ENCODE measurements at places on chromosomes 7 and 10.

DNA sequence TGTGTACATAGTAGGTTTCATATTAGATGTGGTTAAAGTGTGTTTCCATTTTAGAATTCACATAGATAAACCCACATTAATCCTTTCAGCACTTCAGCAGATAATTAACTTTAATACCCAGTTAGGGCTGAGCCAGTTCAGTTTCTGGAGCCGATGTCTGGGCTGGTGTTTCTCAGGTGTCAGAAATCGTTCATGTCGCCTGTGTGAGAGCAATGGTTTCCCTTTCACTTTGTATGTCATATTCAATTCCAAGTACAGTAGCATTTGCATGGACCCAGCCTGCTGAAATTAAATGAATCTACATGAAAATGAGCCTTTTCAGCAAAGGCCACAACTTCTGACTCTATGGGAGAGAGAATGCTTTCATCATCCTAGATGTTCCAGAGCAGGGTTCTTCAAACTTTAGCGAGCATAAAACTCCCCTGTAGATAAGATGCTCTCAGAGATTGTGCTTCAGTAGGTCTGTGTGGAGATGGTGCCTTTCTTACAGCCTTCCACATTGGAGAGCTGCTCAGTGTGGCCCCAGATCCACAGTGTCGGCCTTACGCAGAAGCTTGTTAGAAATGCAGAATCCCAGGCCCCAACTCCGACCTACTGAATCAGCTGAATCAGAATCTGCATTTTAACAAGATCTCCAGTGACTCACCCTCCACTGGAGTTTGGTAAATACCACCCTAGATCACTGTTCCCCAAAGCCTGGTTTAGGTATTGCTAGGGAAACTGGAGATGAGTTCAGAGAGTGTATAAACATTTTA, 19.6 kb downstream of the WIPF3 start:
- DNase-seq, result no peak

- peak; percentile 24 for DNase-seq
Observed at GRCh38 chr7:104207348-104207730, 474 bp downstream of the ORC5 start.

DNA sequence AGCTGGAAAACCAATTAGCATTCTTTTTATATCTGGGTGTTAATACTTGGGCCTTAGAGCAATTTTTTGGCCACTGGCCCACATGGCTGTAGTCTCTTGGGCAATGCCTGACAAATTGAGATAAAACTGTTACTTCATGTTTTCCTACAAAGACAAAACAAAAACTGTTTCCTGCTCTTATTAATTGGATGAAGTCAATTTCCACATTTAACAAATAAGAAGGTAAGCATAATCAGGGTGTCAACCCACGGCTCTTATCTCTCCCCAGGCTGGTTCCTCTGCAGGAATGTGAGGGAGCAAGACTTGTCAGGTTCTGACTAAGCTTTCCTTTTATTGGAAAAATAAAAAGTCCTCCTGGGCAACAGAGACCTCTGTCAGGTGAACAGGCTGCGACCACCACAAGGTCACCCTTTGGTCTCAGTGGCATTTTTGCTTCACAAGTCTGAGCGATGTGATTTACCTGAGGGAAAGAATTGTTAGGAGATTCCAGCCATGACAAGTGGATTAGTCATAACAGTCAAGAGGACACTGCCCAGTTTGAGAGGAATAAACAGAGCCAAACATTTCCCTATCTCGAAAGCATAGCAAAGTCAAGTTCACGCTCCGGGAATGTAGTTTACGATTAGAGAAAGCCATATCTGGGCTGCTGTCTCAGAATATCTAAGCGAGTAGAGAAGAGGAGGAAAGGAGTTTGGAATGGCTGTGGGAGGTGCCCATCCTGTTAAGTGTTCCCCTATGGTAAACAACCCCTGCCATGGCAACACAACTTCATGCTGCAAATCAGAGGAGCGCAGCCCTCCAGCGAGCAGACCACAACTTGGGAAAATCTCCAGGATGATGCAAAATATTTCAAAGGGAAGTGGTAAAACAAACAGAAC, 144.4 kb downstream of the TES start:
- DNase-seq, result peak; percentile 94

DNA sequence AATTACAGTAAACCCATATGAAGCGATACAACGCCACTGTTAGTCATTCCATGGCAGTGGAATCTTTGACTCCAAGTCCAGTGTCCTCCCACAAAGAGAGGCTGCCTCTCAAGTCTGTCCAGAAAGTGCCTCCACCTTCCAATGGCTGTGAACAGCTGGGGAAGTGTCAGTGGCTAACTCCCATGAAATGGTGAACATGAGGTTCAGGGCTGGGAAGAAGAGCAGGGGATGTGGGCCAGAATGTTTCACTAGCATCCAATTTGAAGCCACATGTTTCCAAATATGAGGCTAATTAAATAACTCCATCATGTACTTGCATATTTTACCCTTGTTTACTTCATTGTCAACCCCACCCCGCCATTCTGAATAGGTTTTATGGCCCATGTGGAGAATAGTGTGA, 53.1 kb upstream of the CHST15 start:
- DNase-seq, result no peak

DNA sequence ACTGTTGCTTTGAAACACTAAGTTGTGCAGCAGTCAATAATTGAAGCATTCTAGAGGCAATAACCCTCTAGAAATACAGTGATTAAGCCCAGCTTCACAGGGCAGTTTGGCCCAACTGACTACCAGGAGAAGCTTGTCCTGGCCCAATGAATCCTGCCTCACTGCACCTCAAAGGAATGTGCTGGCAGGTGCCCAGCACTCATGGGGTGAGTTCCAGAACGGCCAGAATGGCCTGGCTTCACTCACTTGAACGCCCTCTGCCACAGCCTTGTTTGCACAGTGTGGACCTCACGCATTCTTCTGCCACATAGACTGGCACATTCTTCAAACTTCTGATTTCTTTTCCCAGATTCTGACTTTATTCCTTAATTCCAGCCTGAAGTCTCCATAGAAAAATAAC, 6.6 kb upstream of the ITIH2 start:
- DNase-seq, result no peak

GRCh38 chr7:48090095-48090805, 1.2 kb downstream of the UPP1 start:
- DNase-seq, result no peak

GRCh38 chr7:120486164-120486563, 213.2 kb downstream of the KCND2 start:
- DNase-seq, result no peak

DNA sequence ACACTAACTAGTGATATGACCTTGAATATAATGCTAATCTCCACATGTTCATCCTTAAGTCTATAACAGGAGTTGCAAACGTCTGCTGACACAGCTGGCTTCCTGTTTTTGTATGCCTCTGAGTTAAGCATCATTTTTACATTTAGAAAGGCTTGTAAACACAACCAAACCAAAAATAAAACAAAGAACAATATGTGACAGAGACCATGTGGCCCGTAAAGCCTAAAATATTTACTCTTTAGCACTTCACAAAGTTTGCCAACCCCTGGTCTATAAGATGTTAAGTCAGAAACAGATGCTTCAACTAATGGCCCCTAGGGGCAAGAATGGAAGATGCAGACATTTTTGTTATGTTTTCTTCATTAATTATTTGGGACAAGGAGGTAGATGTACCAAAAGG, 109.3 kb downstream of the CPEB3 start:
- DNase-seq, result no peak

GRCh38 chr10:10222304-10222841, 795.3 kb upstream of the CELF2 start:
- peak; percentile 60 for DNase-seq

- peak; percentile 96 for DNase-seq
Observed at GRCh38 chr10:110918269-110918642, 724 bp downstream of the BBIP1 start.

DNA sequence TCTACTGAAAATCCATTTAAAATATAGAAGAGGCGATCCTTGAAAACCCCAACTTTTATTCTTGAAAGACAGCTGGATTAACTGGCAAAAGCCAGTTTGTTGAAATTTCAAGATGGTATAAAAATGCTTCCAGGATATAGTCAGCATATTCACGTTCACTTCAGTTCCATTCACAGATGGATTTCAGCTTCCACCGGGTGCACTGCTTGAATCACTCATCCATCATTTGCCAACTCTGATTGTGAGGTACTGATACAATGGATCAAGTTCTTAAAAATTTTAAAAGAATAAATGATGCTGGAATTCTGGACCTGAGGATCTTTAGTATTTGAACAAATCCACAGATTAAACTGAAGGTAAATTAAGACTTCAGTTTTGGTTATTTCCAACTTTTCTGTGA, 2.4 kb downstream of the PURB start:
- peak; percentile 59 for DNase-seq

GRCh38 chr7:16644636-16645592, 640 bp downstream of the ANKMY2 start:
- DNase-seq, result peak; percentile 64
